ENCODE measurements at places on chromosomes 6 and 20. TPM values are rescaled to one million over a fixed set of nuclear protein-coding genes. Genes with fewer than 3 reads are reported as not detected.

The DOP1A gene
- polyA plus RNA-seq = 5.0 TPM

The SLC22A2 gene
- not detected for polyA plus RNA-seq

The PPP2R5D gene
- polyA plus RNA-seq = 19.8 TPM

The EYS gene
- polyA plus RNA-seq = 0.06 TPM

The SRMS gene
- not detected for polyA plus RNA-seq

The RIPPLY2 gene
- 0.05 TPM for polyA plus RNA-seq

The BANF2 gene
- polyA plus RNA-seq = not detected

The BPI gene
- 0.31 TPM for polyA plus RNA-seq

The COQ3 gene
- polyA plus RNA-seq = 5.3 TPM

The CD83 gene
- 14.5 TPM for polyA plus RNA-seq

The GPX5 gene
- polyA plus RNA-seq = not detected

The SPAG4 gene
- 5.4 TPM for polyA plus RNA-seq

The CRISP3 gene
- polyA plus RNA-seq = 0.59 TPM

The GINS1 gene
- 1.7 TPM for polyA plus RNA-seq

The SMLR1 gene
- polyA plus RNA-seq = not detected

The EPB41L1 gene
- polyA plus RNA-seq = 13.5 TPM

The MYCT1 gene
- 15.1 TPM for polyA plus RNA-seq

The RAET1L gene
- not detected for polyA plus RNA-seq

The PARD6B gene
- 13.4 TPM for polyA plus RNA-seq

The RAET1E gene
- polyA plus RNA-seq = 0.56 TPM

The ZC2HC1B gene
- polyA plus RNA-seq = not detected

The ZSCAN23 gene
- 0.18 TPM for polyA plus RNA-seq

The SUMO4 gene
- polyA plus RNA-seq = 0.11 TPM

The IDH3B gene
- polyA plus RNA-seq = 65.3 TPM

The FNDC11 gene
- polyA plus RNA-seq = 2.0 TPM

The ZC3H12D gene
- 2.2 TPM for polyA plus RNA-seq

The STMN3 gene
- polyA plus RNA-seq = 20.9 TPM

The TSPO2 gene
- polyA plus RNA-seq = 0.07 TPM

The THEMIS gene
- polyA plus RNA-seq = 0.37 TPM

The DEF6 gene
- 28.6 TPM for polyA plus RNA-seq

The PRL gene
- 0.17 TPM for polyA plus RNA-seq

The RCAN2 gene
- 4.5 TPM for polyA plus RNA-seq

The PBOV1 gene
- not detected for polyA plus RNA-seq
